ENCODE measurements at places on chromosomes 7 and 10.

GRCh38 chr10:2948127-2948854 lies 119.1 kb upstream of the PFKP start:
- no peak for DNase-seq

DNA sequence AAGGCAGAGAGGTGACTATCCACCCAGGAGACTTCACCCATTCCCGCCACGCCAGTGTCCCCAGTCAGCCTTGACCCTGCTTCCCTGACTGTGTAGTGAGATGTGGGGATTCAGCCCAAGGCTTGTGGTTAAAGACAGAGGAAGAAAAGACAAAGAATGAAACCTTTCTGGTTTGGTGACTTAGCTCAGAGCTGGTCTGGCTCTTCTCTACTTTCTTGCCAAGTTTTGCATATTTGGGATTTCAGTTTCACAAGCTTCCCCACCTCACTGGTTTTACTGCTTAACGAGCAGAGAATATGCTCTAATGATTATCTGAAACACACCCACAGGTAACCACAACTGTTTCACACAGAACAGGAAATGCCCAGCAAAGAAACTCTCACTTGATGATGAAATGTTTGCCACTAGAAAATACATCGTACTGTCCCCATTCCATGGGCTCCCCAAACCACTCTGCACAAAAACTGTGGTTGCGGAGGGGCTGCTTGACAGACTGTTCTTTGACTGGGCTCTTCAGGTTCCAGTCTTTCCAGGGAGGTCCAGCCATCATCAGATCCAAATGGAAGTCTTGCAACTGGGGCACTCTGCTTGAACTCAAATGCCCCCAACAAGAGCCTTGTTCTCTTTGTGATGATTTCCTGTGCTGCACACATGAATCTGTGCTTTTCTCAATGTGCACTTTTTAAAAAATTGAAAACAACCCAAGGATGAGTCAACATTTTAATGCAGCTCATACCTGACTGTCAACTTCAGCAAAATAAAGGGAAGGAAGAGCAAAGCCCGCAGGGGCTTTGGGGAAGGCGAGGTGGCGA lies 95.5 kb downstream of the CTBP2 start:
- peak; percentile 80 for DNase-seq

- DNase-seq, result no peak
These were observed 7.1 kb downstream of the GRM8 start for GRCh38 chr7:127245607-127246006.

DNA sequence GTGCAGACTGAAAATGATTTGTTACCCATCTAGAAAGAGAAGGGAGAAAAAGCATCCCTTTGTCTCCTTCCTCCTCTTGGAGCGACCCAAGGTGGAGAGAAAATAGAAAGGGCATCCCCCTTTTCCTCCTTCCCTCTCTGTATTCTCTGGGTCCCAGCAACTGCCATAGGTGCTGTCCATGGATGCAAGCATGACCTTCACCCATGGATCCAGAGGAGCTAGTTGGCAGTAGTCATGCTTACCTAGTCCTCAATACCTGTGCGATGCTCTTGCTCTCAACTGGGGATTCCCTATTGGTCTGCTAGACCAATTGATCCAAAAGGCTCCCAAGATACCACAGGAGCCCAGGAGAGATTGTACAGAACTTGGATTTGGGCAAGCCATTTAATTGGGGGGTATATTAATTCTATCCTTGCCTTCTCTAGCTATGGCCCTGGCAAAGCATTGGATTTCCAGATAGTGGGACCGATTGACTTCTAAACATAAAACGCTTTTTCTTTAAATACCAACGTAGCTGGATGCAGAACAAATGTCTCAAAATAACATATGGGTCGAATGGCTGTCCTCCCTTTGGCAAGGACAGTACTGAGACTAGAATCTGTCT lies 547.8 kb upstream of the IGFBP3 start:
- peak; percentile 43 for DNase-seq

DNA sequence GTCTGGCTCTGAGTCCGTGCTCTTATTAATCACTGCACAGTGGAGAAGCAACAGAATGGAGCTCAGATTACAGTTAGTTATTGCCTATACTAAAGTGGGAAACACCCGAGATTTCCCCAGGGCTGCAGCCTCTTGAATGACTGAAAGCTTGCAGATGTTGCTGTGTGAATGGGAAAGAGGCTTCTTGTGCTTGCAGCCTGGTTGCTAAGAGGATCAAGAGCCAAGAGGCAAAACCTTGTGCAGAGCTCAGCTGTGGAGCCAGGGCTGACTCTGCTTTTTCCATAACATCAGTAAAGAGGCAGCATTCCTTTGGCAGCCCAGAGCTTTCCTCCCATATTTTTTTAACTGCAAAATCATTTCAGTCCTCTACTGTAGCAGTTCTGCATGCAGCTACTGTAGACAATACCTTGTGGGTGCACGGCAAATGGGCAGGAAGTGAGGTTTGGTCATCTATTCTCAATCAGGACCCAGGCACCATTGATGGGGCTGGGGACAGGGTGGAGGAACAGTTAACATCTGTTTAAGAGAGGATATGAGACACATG lies 86.5 kb downstream of the RALA start:
- DNase-seq, result peak; percentile 61

GRCh38 chr10:89466599-89467035 lies 52.2 kb downstream of the IFIT5 start:
- peak; percentile 31 for DNase-seq

GRCh38 chr7:25562673-25563182 lies 334.4 kb upstream of the NPVF start:
- DNase-seq, result no peak

DNA sequence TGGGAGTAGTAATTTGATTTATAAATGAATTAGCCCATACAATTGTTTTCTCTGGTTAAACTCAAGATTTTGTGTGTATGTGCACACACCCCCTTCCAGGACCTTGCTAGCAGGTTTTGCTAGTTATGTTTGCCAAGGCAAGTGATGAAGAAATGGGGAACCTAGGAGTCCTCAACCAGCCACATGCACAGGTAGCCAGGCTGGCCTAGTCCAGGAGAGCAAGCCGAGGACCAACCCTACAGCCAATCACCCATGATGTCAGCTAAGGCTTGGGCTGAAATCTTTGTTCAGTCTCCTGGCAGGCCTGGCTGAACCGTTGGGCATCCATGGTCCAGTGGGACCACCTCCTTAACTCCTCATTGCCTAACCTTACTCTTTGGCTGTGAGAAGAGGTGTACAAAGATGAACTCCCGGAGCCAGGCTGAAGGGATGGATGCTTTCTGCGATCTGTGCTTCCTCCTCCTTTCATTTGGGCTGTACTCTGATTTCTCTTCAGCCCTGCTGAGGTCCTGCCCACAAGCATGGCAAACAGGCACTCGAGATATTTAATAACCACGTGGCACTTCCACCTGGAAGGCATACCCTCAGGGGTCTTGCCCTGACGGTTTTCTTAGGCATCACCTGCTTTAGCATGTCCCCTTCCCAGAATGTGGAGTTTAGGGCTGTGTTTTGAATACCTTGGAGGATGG lies 22.1 kb downstream of the HNRNPA2B1 start:
- DNase-seq, result no peak

DNA sequence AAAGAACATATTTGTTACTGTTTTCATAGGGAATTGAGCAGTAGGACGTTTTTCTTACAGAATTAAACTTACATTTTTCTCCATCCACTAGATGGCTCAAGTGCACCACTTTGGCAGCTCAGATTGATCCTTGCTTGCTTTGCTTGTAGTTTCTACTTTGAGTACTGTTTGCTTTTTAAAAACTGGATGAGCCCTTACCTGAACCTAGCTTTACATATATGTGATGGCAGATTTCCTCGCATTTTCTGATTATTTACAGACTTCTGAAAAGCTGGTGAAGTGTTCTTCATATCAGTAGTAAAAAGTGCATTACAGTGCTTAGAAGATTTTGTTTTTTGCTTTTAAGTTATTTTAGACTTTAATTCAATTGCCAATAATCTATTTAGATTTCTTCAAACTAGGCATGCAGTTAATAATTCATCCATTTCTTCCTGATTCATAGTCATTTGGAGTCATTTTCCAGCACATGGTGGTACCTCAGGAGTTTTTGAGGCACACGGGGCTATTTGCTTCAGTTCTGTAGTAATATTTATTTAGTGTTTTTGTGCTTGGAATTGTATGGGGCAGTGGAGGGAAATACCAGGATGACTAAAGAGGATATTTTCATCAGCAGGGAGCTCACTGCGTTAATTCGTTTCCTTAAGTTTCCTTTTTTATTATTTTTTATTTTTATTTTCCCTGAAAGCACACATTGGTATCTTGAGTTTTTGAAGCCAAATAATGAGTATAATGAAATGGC lies 57.3 kb downstream of the MAPK8 start:
- peak; percentile 66 for DNase-seq

GRCh38 chr10:122363722-122364463 lies 10.6 kb upstream of the PLEKHA1 start:
- DNase-seq, result no peak

- no peak for DNase-seq
These were observed 98.8 kb downstream of the INPP5A start for GRCh38 chr10:132636358-132636757.

DNA sequence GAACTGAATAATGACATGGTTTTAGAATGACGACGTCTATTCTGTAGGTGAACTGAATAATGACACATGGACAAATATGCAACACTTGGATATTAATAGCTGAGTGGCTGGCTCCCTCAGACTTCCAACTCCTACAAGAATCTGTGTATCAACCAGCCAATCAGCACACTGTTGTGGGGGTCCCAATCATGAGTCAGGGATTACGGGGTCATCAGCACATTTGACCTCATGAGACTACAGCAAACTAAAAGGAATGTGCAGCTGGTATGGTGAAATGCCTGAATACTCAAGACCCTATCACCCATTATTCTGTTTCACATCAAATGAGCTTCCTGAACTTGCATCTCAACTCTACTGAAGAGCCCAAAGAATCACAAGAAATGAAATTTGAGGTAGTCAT lies 192.5 kb downstream of the ANK3 start:
- DNase-seq, result peak; percentile 22

GRCh38 chr7:53350241-53350640 lies 314.8 kb downstream of the POM121L12 start:
- no peak for DNase-seq

DNA sequence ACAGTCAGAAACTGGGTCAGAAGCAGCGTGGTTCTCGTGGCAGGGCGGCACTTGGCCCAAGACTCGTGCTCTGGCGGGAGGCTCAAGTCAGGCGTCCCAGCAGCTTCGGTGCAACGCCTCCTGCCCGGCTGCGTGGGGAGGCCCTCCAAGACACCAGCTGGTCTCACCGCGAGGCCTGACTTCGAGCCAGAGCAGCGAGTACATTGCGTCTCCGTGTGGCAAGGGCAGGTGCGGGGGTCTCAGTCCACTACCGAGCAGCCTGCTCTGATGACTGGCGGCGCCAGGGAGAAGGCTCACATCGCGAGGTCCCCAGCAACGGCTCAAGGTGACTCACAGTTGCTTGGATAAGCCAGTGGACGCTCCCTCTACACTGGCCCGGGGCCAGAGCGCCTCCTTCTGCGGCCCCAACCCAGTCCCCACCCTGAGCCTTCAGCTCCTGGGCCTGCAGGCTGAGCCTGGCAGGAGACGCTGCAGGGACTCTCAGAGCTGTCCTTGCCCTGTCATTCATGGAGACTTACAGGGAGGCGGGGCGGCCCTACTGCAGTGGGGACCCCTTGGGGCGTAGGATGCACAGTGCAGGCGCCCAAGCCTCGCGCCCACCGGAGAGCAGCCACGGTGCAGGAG lies 41.9 kb upstream of the PRKAR1B start:
- no peak for DNase-seq

- DNase-seq, result no peak
These were observed 118.7 kb upstream of the COL1A2 start for GRCh38 chr7:94276027-94276426.

DNA sequence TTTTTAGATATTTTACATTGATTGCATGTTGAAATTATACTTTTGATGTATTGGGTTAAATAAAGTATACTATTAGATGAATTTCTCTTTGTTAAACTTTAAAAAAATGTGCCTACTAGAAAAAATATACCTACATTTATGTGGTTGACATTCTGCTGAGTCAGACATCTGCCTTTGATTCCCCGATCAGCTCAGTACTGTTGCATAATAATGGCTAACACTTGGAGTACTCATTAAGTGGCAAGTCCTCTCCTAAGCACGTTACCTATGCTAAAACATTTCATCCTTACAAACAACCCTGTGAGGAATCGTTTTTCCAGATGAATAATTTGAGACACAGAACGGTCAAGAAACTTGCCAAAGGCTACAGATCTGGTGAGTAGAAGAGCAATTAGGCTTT lies 14.0 kb upstream of the SEM1 start:
- DNase-seq, result no peak

- DNase-seq, result peak; percentile 23
These were observed 14.6 kb downstream of the CHST12 start for GRCh38 chr7:2417981-2418481.

GRCh38 chr10:104049504-104050250 lies 36.0 kb downstream of the COL17A1 start:
- peak; percentile 53 for DNase-seq

GRCh38 chr7:74452748-74453321 lies 871 bp upstream of the GTF2IRD1 start:
- DNase-seq, result peak; percentile 64

DNA sequence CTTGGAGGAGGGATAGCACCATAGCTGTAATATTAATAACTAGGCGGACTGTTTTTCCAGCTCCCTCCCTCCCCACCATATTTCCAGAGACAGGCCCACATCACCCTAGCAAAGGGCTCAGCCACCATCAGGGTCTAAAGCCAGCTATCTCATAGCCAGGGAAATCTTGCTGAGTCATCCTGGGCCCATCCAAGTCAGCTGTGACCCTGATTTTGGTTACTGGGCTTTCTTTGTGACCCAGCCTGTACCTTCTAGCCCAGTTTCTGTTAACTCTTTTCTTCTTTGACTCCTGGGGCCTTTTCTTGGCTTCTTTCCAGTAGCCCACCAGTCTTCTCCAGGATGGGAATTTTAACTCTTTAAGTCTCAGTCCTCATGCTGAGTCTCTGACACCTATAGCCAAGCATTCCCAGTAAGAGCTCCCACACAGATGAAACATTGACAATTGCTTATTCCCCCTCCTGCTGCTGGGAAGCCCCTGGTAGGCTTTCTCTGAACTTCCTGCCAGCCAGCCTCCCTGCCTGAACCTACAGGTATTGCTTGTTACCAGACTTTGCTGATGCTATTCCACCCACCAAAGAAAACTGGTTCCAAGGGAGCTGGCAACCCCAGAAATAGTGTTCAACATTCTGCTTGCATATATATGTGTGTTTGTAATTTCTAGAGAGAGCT lies 34.8 kb upstream of the ADO start:
- peak; percentile 12 for DNase-seq

- no peak for DNase-seq
These were observed 387.6 kb downstream of the KCNMA1 start for GRCh38 chr10:77249901-77250459.

- no peak for DNase-seq
These were observed 943 bp upstream of the SLC18A2 start for GRCh38 chr10:117239721-117240620.

GRCh38 chr7:69603937-69604494 lies 5.7 kb downstream of the AUTS2 start:
- no peak for DNase-seq

GRCh38 chr7:47142169-47142866 lies 439.6 kb downstream of the TNS3 start:
- no peak for DNase-seq

GRCh38 chr7:105890290-105890997 lies 14.0 kb upstream of the ATXN7L1 start:
- DNase-seq, result peak; percentile 50

GRCh38 chr10:91144961-91145360 lies 75.5 kb upstream of the PCGF5 start:
- peak; percentile 38 for DNase-seq

GRCh38 chr7:82405301-82405700 lies 38.3 kb downstream of the CACNA2D1 start:
- no peak for DNase-seq

Measured in fibroblast of skin of right biceps (primary cell).